ENCODE measurements at places on chromosomes 4 and X.

- no peaks in the 10 kb centered on the region for H3K36me3 ChIP-seq
- peaks cover 7% of the 10 kb centered on the region for H3K4me1 ChIP-seq
- no peaks in the 10 kb centered on the region for H3K27me3 ChIP-seq
- peak overlapping the region; percentile 100 for H3K4me3 ChIP-seq
Measured at GRCh38 chr4:47913861-47914219, 543 bp downstream of the NFXL1 start.

GRCh38 chr4:71006203-71006907 is 12.9 kb downstream of the DCK start:
- H3K4me1 ChIP-seq = no peaks in the 10 kb centered on the region
- no peaks in the 10 kb centered on the region for H3K36me3 ChIP-seq
- no peak overlapping the region for H3K27ac ChIP-seq

DNA sequence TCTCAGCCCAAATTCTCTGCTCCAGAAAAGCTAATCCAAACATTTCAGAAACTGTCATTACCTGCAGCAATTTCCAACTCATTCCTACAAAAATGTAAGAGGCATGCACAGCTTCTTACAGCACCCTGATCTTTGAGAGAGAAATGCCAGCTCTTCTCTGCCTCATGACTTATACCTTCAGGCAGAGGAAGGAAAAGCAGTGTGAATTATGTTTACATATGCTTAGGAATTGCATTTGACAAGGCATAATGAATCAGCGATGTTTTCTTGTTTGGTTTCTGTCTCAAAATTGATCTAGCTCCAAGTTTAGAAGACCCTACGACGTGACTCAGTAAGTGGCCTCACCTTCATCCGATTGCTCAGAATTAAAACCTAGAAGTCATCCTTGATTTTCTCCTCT is 21.8 kb upstream of the AGA start:
- H3K4me3 ChIP-seq = no peak overlapping the region
- H3K36me3 ChIP-seq = no peaks in the 10 kb centered on the region
- H3K4me1 ChIP-seq = no peaks in the 10 kb centered on the region
- no peak for DNase-seq
- H3K27me3 ChIP-seq = no peaks in the 10 kb centered on the region
- no peak overlapping the region for H3K27ac ChIP-seq

GRCh38 chrX:48003367-48003757 is 427 bp downstream of the ZNF182 start:
- no peaks in the 10 kb centered on the region for H3K36me3 ChIP-seq
- no peak for DNase-seq
- H3K27ac ChIP-seq = peak overlapping the region; percentile 64
- peak overlapping the region; percentile 77 for H3K4me3 ChIP-seq

DNA sequence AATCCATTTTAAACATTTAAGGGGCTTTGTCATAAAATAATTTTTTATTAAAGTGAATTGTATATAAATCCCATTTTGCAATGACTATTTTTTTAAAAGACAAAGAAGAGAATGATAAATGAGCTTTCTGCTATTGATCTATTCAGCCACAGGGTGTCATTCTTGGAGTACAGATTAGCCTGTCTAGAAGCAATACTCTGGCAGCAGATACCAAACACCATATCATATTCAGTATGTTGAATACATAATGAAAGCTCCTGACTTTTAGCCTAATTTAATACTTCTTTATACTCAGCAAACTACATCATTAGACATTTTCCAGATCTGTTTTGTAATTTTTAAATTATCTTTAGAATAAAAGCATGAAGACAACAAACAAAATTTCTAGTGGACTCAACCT is 496.3 kb downstream of the PDGFC start:
- no peak for DNase-seq
- H3K4me3 ChIP-seq = no peak overlapping the region
- no peaks in the 10 kb centered on the region for H3K27me3 ChIP-seq
- H3K4me1 ChIP-seq = no peaks in the 10 kb centered on the region

GRCh38 chr4:105527081-105527480 is 25.3 kb upstream of the ARHGEF38 start:
- H3K4me3 ChIP-seq = no peak overlapping the region
- H3K27me3 ChIP-seq = no peaks in the 10 kb centered on the region
- DNase-seq = no peak
- no peaks in the 10 kb centered on the region for H3K36me3 ChIP-seq
- no peak overlapping the region for H3K27ac ChIP-seq
- H3K4me1 ChIP-seq = no peaks in the 10 kb centered on the region

GRCh38 chr4:139886798-139887197 is 221.2 kb downstream of the MGST2 start:
- no peak overlapping the region for H3K4me3 ChIP-seq
- no peak for DNase-seq
- no peak overlapping the region for H3K27ac ChIP-seq
- H3K27me3 ChIP-seq = no peaks in the 10 kb centered on the region
- H3K4me1 ChIP-seq = peaks cover 2% of the 10 kb centered on the region
- H3K36me3 ChIP-seq = no peaks in the 10 kb centered on the region

DNA sequence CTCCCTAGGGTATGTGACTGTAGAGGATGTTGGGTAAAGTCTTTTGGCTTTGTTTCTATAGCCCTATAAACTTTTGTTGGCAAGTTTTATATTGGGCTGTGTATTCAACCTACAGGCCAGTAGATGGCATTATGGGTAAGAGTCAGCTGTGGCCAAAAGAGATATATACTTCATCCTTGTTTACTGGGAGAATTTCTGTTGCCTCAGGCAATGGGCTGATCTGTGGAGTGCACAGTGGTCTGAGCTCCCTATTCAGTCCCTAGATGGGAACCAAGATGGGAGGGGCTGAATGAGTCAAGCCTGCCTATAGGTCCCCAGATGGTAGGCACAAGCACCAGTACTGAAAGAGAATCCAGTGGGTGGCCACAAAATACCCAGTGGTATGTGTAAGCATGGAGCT is 580.6 kb downstream of the EPHA5 start:
- no peak overlapping the region for H3K27ac ChIP-seq
- no peaks in the 10 kb centered on the region for H3K27me3 ChIP-seq
- no peak for DNase-seq
- no peaks in the 10 kb centered on the region for H3K4me1 ChIP-seq
- no peak overlapping the region for H3K4me3 ChIP-seq
- H3K36me3 ChIP-seq = no peaks in the 10 kb centered on the region

DNA sequence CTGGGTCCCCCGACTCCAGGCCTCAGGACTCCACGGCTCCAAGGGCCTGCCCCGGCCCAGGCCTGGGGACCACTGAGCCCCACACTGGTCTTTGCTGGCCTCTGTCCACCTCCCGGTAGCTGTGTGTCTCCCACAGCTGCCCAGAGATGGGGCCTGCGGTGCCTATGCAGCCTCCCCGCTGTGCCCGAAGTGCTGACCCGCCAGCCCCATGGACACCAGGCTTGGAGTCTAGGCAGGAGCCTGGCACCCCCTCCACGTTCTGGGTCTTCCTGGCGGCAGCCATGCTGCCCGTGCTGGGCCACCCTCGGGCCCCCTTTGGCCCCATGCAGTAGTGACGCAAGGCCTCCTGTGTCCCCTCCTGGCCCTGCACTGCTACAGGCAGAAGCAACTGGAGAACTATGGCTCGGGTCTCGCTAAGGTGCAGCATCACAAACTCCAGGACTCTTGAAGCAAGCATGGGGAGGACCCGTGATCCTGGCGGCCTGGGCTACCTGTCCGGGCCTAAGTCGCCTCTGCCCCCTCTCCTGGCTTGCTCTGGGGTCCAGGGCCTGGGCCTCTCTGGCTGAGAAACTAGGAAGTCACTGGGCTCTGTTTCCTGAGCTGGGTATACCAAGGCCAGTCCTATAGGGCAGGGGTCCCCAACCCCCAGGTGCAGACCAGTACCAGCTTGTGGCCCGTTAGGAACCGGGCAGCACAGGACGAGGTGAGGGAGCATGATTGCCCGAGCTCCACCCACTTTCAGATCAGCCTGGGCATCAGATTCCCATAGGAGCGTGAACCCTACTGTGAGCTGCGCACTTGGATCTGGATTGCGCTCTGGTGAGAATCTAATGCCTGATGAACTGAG is 917 bp downstream of the MYL5 start:
- no peak for DNase-seq
- H3K27me3 ChIP-seq = no peaks in the 10 kb centered on the region
- peak overlapping the region; percentile 88 for H3K4me3 ChIP-seq
- peaks cover 20% of the 10 kb centered on the region for H3K36me3 ChIP-seq
- H3K4me1 ChIP-seq = peaks cover 17% of the 10 kb centered on the region

- H3K27ac ChIP-seq = no peak overlapping the region
- H3K4me3 ChIP-seq = no peak overlapping the region
- H3K36me3 ChIP-seq = no peaks in the 10 kb centered on the region
- DNase-seq = no peak
Measured at GRCh38 chrX:10781847-10782530, 161.6 kb upstream of the MID1 start.

GRCh38 chrX:41148553-41148952 is 63.3 kb downstream of the USP9X start:
- no peaks in the 10 kb centered on the region for H3K4me1 ChIP-seq
- no peak overlapping the region for H3K4me3 ChIP-seq
- H3K27me3 ChIP-seq = no peaks in the 10 kb centered on the region
- H3K36me3 ChIP-seq = peaks cover 5% of the 10 kb centered on the region
- DNase-seq = no peak

- H3K36me3 ChIP-seq = no peaks in the 10 kb centered on the region
- H3K27me3 ChIP-seq = no peaks in the 10 kb centered on the region
- DNase-seq = no peak
- H3K4me3 ChIP-seq = no peak overlapping the region
Measured at GRCh38 chrX:20968996-20969395, 405.2 kb upstream of the CNKSR2 start.

GRCh38 chrX:100663642-100664041 is 19.6 kb downstream of the SRPX2 start:
- H3K4me3 ChIP-seq = no peak overlapping the region
- H3K4me1 ChIP-seq = no peaks in the 10 kb centered on the region
- DNase-seq = no peak
- no peaks in the 10 kb centered on the region for H3K27me3 ChIP-seq
- H3K36me3 ChIP-seq = no peaks in the 10 kb centered on the region

DNA sequence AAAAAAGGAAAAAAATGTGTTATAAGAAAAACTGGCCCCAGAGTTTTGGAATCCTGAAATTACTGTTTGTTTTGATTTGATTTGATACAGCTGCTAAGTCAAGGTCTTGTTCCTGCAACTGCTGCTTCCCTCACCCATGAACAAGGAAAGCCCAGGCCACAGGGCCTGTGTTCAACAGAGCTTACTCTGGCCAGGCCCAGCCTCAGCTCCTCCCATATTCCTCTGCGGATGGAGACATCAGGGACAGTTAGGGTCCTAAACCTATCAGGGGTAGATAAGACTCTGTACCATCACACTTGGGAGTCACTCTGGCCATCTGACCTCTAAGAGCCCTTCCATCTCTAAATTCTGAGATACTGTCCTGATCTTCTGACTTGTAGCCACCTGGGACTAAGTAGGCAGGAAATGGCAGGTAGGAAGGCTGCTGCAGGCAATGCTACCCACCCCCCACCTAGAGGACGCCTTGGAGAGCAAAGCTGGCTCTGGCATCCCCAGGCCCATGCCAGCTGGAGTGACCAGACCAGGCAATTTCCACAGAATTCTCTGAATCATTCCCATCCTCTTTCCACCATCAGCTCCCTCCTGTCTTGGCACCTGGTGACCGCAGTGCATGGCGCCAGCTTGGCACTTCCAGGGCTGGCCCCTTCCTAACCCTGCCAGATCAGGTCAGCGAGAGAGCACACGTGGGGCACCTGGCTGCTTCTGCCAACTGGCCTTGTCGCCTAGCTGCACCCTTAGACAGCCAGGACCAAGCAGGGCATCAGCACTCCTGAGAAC is 58.0 kb upstream of the TMEM33 start:
- H3K4me1 ChIP-seq = peaks cover 17% of the 10 kb centered on the region
- DNase-seq = no peak
- H3K27ac ChIP-seq = no peak overlapping the region
- H3K36me3 ChIP-seq = no peaks in the 10 kb centered on the region
- H3K27me3 ChIP-seq = peaks cover 14% of the 10 kb centered on the region
- no peak overlapping the region for H3K4me3 ChIP-seq

- H3K27me3 ChIP-seq = no peaks in the 10 kb centered on the region
- H3K4me1 ChIP-seq = no peaks in the 10 kb centered on the region
- DNase-seq = no peak
- no peaks in the 10 kb centered on the region for H3K36me3 ChIP-seq
- no peak overlapping the region for H3K4me3 ChIP-seq
Measured at GRCh38 chrX:112341598-112341997, 259.0 kb upstream of the TRPC5 start.

DNA sequence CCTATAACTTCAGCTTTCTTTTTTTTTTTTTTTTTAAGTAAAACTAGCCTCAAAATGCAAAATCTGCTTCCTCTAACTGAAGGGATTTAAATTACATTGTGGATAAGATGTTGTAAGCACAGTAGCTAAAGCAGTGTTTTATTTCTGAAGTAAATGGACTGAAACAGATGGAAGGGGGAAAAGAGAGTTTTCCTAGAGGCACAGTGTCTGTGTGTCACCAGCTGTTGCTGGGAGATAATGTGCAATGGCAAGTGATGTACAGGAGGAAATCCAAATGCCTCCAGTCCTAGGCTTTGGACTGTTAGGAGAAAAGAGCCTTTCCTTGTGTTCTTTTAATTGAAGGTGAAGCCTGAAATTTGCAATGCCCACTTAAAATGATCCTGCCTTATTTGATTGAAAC is 672.1 kb downstream of the GRXCR1 start:
- H3K27ac ChIP-seq = no peak overlapping the region
- no peak for DNase-seq
- no peaks in the 10 kb centered on the region for H3K4me1 ChIP-seq
- no peak overlapping the region for H3K4me3 ChIP-seq
- no peaks in the 10 kb centered on the region for H3K36me3 ChIP-seq

DNA sequence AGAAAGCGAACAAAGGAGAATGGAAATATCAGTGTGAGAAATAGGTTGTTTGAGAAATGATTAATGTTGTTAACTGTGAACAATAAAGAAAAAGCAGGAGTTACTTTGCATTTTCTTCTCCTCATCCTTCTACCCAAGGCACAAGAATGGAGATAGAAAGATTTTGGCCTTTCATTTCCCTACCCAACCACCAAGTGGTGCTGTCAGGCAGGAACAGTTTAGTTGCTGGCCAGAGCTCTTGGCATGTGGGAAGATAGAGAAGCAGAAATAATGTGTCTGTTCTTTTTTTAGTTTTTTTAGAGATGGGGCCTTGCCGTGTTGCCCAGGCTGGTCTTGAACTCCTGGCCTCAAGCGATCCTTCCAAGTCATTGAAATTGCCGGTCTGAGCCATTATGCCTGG is 12.8 kb downstream of the HOPX start:
- no peak overlapping the region for H3K27ac ChIP-seq
- no peaks in the 10 kb centered on the region for H3K4me1 ChIP-seq
- H3K27me3 ChIP-seq = no peaks in the 10 kb centered on the region
- H3K36me3 ChIP-seq = no peaks in the 10 kb centered on the region
- no peak for DNase-seq
- no peak overlapping the region for H3K4me3 ChIP-seq
